Lower lobe of right lung (tissue), 2 donors: ENCODE measurements at places on chromosomes 12 and 14.

DNA sequence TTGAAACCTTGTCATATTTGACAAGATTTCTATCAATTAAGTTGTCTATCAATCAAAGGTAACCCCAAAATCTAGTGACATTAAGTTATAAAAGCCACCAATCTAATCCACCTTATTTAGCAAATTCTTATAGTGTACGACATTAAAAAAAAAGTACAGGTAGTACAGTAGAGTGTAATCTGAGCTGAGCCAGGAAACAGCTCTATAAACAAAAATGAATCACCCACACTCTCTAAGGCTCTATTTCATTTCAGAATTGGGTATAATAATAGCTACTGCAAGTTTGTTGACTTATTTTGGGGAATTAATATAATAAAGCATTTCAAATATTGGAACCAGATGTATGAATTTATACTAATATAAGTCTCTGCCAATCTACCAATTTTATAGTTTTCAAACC, 342.4 kb upstream of the FLRT2 start:
- no peak overlapping the region for H3K27ac ChIP-seq
- no peaks in the 10 kb centered on the region for H3K27me3 ChIP-seq
- DNase-seq: no peak
- no peaks in the 10 kb centered on the region for H3K36me3 ChIP-seq

DNA sequence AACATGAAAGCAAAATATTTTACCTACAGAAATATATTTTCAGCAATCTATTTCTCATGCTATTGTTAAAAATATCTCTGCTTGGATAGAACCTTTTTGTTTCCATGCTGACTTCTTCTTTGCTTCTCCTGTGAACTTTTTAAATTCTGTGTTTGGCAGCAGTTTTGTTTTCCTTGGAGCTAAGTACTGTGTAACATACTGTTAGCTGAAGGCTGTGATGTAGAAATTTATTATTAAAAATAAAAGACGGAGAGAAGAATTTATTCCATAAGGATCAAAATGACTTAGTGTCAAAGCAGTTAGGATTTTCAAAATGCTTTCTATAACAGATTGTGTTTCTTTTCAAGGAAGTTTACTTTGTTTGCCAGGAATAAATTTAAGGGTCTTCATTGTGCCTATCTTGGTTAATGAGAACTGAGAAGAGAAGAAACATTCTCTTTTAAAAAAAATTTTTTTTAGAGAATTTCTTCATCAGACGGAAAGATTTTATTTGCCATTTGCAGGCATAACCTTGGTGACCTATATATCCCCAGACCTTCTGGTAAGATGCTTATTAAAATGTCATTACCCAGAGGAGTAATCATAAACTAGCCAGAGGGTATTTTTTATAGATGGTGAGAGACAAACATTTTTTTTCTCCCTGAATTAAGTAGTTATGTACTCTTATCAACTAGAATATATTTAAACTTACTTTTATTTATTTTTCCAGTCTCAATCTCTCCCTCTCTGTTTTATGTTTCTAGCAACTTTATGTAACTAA, 147.1 kb upstream of the SLCO1C1 start:
- H3K4me1 ChIP-seq: no peaks in the 10 kb centered on the region
- no peak for DNase-seq
- H3K36me3 ChIP-seq: no peaks in the 10 kb centered on the region

DNA sequence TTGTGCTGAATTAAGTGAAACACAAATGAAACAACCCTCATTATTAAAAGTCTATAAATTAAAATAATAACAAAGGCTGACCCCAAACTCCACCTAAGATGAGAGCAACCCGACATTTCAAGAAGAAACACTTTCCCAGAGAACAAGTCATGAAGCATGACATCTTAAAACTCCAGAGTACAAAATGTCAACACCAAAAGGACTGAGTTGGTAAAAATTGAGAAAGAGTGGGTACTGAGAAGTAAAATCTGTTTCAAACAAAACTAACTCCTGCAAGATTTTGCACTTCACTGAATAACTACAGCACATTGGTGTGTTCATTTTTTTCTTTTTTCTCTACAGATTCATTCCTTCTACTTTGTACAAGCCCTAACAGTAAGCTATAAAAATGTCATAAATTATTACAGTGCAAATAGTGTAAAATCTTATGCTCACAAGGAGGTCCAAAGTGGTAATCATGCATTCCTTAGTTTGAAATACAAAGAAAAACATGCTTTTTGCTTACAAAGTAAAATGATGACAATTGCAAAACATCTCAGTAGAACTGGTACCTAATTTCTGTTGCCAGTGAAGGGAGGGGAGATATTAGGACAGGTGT, 31.8 kb downstream of the SLC35F4 start:
- H3K4me3 ChIP-seq: no peak overlapping the region
- H3K4me1 ChIP-seq: no peaks in the 10 kb centered on the region
- no peaks in the 10 kb centered on the region for H3K27me3 ChIP-seq
- no peak for DNase-seq
- H3K36me3 ChIP-seq: no peaks in the 10 kb centered on the region

DNA sequence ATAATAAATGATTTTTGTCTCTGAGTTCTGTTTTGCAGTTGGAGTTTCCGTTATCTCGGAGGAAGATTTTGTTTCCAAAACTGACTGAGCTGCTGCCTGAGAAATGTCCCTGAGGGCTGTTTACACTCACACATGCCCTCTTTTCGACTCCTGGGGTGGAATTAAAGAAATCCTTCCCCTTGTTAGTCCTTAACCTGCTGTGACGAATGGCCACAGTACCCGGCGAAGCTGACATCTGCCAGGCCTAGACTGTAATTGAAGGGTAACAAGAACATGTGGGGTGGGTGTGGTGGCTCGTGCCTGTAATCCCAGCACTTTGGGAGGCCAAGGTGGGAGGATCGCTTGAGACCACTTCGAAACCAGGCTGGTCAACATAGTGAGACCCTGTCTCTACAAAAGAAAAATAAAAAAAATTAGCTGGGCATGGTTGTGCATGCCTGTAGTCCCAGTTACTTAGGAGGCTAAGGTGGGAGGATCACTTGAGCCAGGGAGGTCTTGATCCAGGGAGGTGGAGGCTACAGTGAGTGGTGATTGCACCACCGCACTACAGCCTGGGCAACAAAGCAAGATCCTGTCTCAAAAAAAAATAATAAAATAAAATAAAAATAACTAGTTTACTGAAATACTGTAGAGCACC, 8.4 kb downstream of the OASL start:
- peaks cover 6% of the 10 kb centered on the region for H3K36me3 ChIP-seq
- H3K27me3 ChIP-seq: no peaks in the 10 kb centered on the region
- H3K27ac ChIP-seq: no peak overlapping the region

DNA sequence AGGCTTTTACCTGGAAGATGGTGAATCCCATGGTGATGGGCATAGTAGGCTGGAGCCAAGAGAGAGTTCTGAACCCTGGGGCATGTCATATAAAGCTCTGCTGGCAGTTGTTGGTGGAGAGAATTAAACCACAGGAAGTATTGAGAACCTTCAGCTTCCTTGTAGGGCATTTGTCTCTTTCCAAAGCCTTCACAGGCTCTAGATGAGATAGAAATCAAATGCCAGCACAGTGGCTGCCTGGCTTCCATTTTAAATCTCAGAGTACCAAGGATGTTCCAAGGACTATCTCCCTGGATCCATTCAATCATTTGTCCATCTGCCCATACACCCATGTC, 369.6 kb downstream of the DPF3 start:
- DNase-seq: no peak
- H3K4me1 ChIP-seq: peaks cover 26% of the 10 kb centered on the region
- H3K36me3 ChIP-seq: no peaks in the 10 kb centered on the region
- no peaks in the 10 kb centered on the region for H3K27me3 ChIP-seq

DNA sequence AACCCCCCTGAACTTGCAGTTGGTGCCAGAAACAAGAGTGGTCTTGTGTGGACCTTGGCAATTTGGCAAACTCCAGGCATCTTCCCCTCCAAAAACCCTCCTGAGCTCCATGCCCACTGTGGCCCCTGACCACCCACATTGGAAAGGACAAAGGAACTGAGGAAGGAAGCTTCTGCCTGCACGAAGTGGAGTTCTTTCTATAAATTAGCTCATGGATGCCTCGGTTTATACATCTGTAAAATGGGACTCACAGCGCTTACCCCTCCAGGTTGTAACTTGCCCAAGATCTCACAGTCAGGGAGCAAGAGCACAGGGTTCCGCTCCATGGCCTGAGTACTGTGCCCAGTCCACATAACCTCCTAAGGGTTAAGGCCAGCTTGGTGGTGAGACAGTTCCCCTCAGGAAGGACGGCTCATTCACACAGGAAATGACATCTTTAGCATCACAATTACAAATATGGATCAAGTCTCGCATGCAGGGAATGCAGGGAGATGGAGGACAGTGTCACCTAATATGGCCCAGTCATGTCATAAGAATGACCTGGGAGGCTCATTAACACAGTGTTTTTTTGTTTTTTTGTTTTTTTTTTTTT, 66.6 kb downstream of the CLMN start:
- peaks cover 12% of the 10 kb centered on the region for H3K4me1 ChIP-seq
- H3K36me3 ChIP-seq: no peaks in the 10 kb centered on the region
- DNase-seq: no peak
- no peak overlapping the region for H3K4me3 ChIP-seq

DNA sequence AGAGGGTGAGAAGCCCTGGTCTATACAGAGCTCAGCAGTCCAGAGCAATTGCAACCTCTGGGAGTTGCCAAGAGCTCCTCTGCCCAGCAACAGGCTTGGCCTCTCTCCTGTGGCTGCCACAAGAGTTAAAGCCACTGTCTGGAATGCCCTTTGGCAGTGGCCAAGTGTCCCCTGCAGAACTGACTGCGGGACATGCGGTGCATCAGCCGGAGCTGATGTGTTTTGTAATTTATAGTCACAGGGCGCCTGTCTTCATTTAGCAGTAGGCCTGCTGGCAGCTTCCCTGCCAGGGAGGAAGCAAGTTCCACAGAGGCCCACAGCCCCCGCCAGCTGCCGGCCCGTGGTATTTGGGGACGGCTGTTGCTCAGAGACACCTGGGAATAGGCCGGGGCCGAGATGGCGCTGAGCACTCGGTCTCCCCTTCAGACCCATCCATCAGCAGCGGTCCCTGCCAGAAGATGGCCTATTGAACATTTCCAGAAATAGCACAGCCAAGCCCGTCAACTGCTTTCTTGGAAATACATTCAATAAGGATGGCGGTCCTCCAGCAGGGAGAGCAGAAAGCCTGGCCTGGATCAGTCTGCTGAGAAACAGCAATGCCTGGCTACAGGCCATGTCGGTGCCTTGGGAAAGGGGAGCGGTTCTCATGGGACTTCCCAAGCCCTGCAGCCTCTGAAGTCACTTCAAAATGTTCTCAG, 217.4 kb downstream of the CRADD start:
- H3K27me3 ChIP-seq: no peaks in the 10 kb centered on the region
- H3K36me3 ChIP-seq: no peaks in the 10 kb centered on the region
- no peak overlapping the region for H3K4me3 ChIP-seq

- no peak overlapping the region for H3K4me3 ChIP-seq
- H3K4me1 ChIP-seq: peaks cover 27% of the 10 kb centered on the region
- no peaks in the 10 kb centered on the region for H3K36me3 ChIP-seq
- H3K27ac ChIP-seq: no peak overlapping the region
Measured at GRCh38 chr12:2295941-2296461, 243.2 kb downstream of the CACNA1C start.
